ENCODE measurements at places on chromosomes 2 and 18. TPM values are rescaled to one million over a fixed set of nuclear protein-coding genes. Genes with fewer than 3 reads are reported as not detected.

Gene NEU2
- total RNA-seq = not detected

Gene HOXD10
- 19.4 TPM for total RNA-seq

Gene GALNT5
- 71.3 TPM for total RNA-seq

Gene UGT1A4
- total RNA-seq = not detected

Gene TPO
- total RNA-seq = not detected

Gene C18orf54
- total RNA-seq = 8.6 TPM

Gene MPHOSPH10
- total RNA-seq = 27.9 TPM

Gene DNAH7
- total RNA-seq = 0.30 TPM

Gene RAMP1
- 0.23 TPM for total RNA-seq

Gene SOCS6
- 43.4 TPM for total RNA-seq

Gene RSAD2
- total RNA-seq = 0.30 TPM

Gene CDKL4
- 3.3 TPM for total RNA-seq

Gene SKA1
- total RNA-seq = 0.59 TPM

Gene UPP2
- not detected for total RNA-seq

Gene GPAT2
- 11.0 TPM for total RNA-seq

Gene IL1B
- total RNA-seq = 281 TPM

Gene CREG2
- total RNA-seq = 0.46 TPM

Gene NABP1
- 48.7 TPM for total RNA-seq

Gene NR4A2
- 0.30 TPM for total RNA-seq

Gene GGCX
- 75.5 TPM for total RNA-seq

Gene VSNL1
- not detected for total RNA-seq

Gene YWHAQ
- 179 TPM for total RNA-seq

Gene KCNIP3
- 2.3 TPM for total RNA-seq

Gene SLC38A11
- 0.23 TPM for total RNA-seq

Gene FER1L5
- total RNA-seq = 0.59 TPM

Gene LBH
- total RNA-seq = 26.3 TPM

Gene LINC00305
- not detected for total RNA-seq

Gene TRIM54
- not detected for total RNA-seq

Gene MAIP1
- 21.5 TPM for total RNA-seq

Gene RAPH1
- 22.3 TPM for total RNA-seq

Gene GNAL
- 0.32 TPM for total RNA-seq

Gene ABCB11
- not detected for total RNA-seq

Gene GALNT14
- total RNA-seq = 2.3 TPM

Gene ADD2
- total RNA-seq = not detected

Gene C1QL2
- not detected for total RNA-seq

Gene SIX3
- total RNA-seq = not detected

Gene ARHGEF4
- total RNA-seq = 7.4 TPM

Gene PELI1
- 13.6 TPM for total RNA-seq

Gene SERPINB5
- not detected for total RNA-seq

Gene MROH2A
- total RNA-seq = not detected

Gene RMC1
- 33.4 TPM for total RNA-seq

Gene NEU4
- 0.18 TPM for total RNA-seq

Gene OLA1
- total RNA-seq = 108 TPM

Gene RNU2-63P
- total RNA-seq = 78.4 TPM

Gene SPAG16
- 24.9 TPM for total RNA-seq

Gene SRD5A2
- total RNA-seq = not detected

Gene DYNAP
- total RNA-seq = not detected

Gene MC5R
- not detected for total RNA-seq
